Endothelial cell of coronary artery (primary cell): ENCODE measurements at places on chromosomes 2 and 18. TPM values are rescaled to one million over a fixed set of nuclear protein-coding genes. Genes with fewer than 3 reads are reported as not detected.

Gene PDCD1
- total RNA-seq, result not detected in 2 replicates

Gene HAUS1
- total RNA-seq, result 36.8 and 39.7 TPM in 2 replicates

Gene C2orf78
- not detected in 2 replicates for total RNA-seq

Gene EGR4
- not detected in 2 replicates for total RNA-seq

Gene CIB4
- not detected in 2 replicates for total RNA-seq

Gene NPAS2
- total RNA-seq, result 5.8 and 6.6 TPM in 2 replicates

Gene TDRD15
- under 0.01 TPM in 1 of 2 replicates, not detected in the other for total RNA-seq

Gene FMNL2
- 36.0 and 40.3 TPM in 2 replicates for total RNA-seq

Gene LAMA3
- 3.0 and 3.1 TPM in 2 replicates for total RNA-seq

Gene CAVIN2
- 93.7 and 128 TPM in 2 replicates for total RNA-seq

Gene CSRNP3
- 0.19 TPM in 1 of 2 replicates, not detected in the other for total RNA-seq

Gene SP9
- total RNA-seq, result not detected in 2 replicates

Gene HJURP
- 7.9 and 19.0 TPM in 2 replicates for total RNA-seq

Gene SERPINB3
- not detected in 2 replicates for total RNA-seq

Gene CFAP221
- total RNA-seq, result 0.19 TPM in 1 of 2 replicates, not detected in the other

Gene MDH1B
- 0.28 and 0.72 TPM in 2 replicates for total RNA-seq

Gene RTP5
- not detected in 2 replicates for total RNA-seq

Gene SDC1
- 0.47 and 1.5 TPM in 2 replicates for total RNA-seq

Gene NOSTRIN
- total RNA-seq, result 0.36 TPM in 1 of 2 replicates, not detected in the other

Gene NLRC4
- total RNA-seq, result not detected in 2 replicates

Gene LMAN1
- total RNA-seq, result 110 and 147 TPM in 2 replicates
